Kidney epithelial cell (primary cell): ENCODE measurements at places on chromosomes 4 and X.

DNA sequence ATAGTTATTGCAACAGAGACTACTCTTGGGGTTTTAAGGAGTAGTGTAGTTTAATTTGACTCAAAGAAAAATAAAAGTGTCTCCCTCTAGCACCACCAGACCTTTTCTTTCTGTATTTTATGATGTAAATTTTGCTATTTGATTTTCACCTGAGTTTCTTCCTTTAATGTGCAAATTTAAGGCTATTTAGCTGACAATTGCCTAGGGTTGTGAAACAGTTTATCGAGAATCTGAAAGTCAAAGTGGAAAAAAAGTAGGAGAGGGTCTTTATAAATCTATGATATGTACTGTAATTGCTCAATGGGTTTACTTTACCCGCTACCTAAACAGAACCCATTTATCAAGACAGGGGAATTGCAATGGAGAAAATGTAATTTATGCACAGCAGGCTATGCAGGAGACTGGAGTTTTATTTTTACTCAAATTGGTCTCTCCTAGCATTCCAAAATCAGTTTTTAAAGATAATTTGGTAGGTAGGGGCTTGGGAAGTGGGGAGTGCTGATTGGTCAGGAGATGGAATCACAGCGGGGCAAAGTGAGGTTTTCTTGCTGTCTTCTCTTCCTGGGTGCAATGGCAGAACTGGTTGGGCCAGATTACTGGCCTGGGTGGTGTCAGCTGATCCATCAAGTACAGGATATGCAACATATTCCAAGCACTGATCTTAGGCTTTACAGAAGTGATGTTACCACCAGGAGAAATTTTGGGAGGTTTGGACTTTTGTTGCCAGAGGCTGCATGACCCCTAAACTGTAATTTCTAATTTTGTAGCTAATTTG is 228.6 kb upstream of the TACR3 start:
- no peak for DNase-seq

DNA sequence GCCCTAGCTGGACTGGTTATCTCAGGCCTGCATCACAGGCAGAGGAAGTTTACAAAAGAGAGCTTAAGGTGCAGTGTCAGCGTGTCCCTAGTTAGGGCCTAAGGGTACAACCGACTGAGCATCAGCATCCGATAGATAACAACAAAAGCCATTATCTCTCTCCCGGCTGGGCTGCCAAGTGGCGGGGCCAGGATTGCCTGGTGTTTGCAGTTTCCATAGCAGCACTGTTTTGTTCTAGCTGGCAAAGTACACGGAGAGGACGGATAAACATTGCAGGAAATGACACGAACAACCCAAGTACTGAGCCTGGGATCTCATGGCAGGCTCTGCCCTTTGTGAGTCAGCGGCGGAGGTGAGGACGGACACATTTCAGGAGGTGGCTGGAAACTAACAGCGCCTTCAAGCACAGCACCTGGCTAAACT is 104.7 kb upstream of the NOCT start:
- DNase-seq = peak; percentile 88

DNA sequence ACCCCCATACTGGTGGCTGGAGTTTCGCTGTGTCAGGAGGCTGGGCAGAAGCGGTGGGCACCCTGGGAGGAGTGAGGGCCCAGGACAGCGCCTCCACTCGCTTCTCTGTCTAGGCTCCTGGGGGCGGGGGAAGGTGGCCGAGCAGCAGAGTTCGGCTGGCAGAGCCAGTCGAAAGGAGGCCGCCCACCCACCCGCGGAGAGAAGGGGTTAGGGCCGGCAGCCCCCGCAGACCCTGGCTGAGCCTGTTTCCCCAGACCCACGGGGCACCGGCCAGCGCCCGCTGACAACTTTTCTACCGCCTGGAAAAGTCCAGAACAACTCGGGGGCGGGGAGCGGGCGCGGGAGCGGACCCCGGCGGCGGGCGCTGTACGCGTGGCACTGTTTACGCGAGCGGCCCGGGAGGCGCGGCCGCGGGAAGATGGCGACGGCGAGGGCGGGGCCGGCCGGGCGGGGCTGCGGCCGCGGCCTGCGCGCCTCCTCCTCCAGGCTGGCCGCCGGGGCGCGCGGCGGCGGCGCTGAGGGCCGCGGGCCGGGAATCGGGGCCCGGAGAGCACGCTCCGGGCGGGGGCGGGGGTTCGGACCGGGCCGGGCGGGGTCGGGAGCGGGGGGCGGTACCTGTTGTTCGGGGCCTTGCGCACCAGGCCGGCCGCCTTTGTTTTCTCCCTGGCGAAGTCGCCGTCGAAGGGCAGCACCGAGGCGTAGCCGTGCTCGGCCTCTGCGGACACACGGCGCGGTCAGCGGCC is 628 bp downstream of the MXD4 start:
- no peak for DNase-seq

DNA sequence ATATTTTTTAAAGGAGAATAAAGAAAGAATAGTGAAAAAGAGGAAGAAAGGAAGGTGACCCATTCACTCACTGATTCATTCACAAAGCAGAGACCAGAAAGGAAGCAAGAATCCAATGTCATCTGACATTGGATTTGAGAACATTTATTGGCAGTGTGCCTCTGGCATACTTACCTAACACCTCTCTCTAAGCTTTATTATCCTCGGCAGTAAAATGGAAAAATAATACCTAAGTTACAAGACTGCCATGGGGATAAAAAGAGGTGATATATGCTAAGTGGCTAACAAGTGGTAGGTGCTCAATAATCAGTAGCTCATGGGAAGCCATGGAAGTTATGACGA is 41.6 kb upstream of the PPARGC1A start:
- DNase-seq = no peak

DNA sequence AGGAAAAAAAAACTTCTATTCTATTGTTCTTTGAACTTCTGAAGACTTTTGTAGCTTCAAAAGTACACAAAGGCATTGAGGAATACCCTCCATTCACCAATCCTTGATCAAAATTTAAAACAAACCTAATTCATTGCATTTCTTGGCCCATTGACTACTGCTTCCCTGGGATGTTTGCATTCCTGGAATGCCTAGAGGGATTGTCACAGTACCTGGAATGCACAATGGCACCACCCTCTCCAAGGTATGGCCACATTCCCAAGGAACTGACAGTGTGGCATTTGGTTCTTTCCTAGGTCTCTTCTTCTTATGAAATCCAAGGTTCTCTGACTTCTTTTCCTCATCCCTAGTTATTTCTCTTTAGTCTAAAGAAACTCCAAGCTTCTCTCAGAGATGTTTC is 600.7 kb downstream of the CCSER1 start:
- peak; percentile 55 for DNase-seq

- DNase-seq = no peak
Measured at GRCh38 chr4:23878246-23878891, 11.5 kb downstream of the PPARGC1A start.

- no peak for DNase-seq
Measured at GRCh38 chrX:76428243-76429130, 977 bp downstream of the MAGEE1 start.

DNA sequence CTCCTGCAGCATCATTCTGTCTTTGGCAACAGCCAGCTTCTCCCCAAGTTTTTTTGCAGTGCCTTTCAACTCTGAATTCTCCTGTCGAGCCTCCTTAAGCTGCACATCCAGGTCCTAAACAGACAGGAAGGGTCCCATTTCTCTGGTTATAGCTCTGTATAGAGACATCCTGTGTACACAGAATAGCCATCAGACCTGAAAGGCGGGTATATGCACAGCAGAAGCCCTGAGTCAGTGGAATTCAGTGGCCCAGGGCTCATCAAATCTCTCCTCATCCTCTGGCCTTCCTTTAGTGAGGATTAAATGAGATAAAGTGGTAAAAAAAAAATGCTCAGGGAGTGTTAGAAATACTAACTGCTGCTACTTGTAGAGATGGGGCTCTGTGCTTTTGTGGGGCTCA is 73.8 kb downstream of the FAM184B start:
- no peak for DNase-seq

DNA sequence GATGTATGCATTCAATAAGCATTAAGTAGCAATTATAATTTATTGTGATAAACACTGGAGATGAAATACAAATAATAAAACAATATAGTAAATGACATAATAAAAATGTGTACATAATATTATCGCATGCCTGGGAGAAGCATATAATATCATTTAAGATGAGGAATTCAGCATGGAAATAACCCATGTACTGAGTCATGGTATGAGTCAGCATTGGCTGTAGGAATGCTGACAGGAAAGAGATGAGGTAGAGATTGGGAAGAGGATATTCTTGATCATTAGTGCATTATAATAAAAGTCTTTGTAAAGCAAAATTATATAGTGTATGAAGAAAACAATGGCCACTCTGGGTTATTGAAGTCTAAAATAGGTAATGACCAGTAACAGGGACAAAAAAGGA is 82.8 kb downstream of the MAGEB10 start:
- DNase-seq = peak; percentile 21

- no peak for DNase-seq
Measured at GRCh38 chrX:16039834-16040233, 83.5 kb upstream of the GRPR start.

DNA sequence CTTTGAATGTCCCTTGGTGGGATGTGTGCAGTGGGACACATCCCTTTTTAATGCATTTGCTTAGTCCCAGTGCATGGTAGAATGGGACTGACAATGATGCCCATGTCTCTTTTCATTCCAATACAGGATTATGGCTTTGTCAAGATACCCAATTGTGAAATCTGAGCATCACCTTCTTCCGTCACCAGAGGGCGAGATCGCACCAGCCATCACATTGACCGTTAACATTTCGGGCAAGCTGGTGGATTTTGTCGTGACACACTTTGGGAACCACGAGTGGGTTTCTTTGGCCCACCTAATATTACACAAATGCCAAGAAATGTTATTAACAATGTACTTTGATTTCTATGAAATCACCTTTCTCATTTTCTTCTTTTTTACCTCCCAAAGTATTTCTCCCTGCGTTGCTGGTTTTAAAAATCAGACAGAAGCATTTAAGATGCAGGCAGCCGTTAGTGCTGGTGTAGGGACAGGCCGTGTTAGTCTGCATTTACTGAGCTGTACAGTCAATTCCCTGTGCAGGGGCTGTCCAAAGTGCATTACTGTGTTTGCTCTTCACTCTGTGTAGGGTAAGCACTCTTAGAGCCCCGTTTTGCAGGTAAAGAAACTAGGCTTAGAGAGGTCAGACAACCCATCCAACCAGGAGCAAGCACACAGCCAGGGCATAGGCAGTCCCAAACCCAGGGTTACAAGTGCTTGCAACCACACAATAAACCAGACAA is 46.5 kb downstream of the CWH43 start:
- no peak for DNase-seq
